ENCODE measurements at places on chromosomes 12 and 14.

GRCh38 chr12:130677957-130678558 lies 38.0 kb downstream of the RIMBP2 start:
- DNase-seq, result no peak

GRCh38 chr14:69049675-69050074 lies 70.6 kb upstream of the ACTN1 start:
- no peak for DNase-seq

DNA sequence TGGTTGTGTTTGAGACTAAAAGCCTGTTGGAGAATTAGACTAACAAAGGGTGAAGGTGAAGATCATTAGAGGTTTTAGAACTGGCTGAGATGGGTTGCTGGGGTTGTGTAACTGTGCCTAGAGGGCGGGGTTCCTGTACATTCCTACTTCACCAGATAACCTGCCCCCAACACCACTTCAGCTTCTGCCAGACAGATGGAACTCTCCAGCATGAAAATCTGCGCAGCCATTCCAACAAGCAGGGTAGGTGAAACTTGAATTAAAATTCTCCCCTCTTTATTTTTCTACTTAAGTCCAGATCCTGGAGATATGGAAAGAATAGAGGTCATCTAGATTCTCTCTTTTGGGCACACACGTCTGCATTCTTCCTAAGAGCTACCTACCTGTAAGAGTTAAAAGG lies 6.0 kb downstream of the FOXG1 start:
- DNase-seq, result no peak

- DNase-seq, result no peak
Observed at GRCh38 chr12:77728018-77728417, 102.7 kb upstream of the NAV3 start.

GRCh38 chr14:62629176-62629725 lies 416.0 kb downstream of the KCNH5 start:
- no peak for DNase-seq

- DNase-seq, result no peak
Observed at GRCh38 chr12:54398218-54398617, 13.7 kb upstream of the ZNF385A start.

GRCh38 chr12:8844665-8845064 lies 22.2 kb downstream of the A2ML1 start:
- DNase-seq, result no peak

DNA sequence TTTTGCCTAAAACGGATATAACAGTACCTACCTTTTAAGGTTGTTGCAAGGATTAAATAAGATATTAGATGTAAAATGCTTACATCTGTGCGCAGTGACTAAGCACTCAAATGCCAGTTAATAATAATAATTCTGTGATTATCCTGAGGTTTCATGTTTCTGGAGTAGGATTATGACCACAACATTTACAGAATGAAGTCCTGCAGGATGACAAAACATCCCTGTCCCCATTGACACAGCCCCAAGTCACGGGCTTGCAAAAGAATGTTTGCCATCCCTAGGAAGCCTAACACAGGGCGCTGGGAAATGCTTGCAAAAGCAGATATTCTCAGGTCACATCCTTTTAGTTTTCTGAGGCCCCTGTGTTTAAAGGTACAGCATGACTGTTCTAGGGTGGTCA lies 20.1 kb downstream of the SUSD6 start:
- DNase-seq, result no peak

All from RWPE1 (cell line).